ENCODE measurements at places on chromosomes 1 and 21.

- no peak for DNase-seq
Measured at GRCh38 chr1:16298653-16299052, 53.6 kb downstream of the FBXO42 start.

DNA sequence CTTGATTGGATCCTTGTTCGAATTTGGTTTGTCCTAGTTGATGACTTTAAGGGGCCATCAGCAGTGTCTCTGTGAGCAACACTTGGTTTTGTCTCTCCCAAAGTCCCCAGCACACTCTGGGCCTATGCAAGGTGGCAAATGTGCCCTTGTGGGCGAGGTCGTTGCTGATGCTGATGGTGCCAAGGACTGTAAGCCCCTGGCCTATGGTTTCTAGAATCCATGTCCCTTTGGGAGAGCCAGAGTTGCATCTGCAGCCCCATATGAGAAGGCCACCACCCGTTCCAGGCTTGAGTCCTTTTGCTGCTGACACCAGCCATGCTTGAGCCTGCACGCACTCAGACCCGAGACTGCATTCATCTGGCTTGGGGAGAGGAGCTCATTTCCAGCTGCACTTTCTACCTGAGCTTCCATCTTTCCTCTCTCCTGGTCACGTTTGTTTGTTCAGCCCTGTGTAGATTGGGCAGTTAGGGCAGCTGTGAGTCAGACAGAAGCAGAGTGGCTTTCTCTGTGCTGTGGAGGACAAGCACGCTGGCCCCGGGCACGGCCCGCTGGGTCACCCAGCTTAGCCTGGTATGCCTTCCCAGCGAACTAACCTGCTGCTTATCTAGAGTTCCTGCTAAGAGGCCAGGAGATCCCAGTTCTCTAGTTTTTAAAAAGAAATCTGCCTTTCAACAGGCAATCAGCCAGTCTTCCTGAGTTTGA lies 52.1 kb upstream of the CSF3R start:
- DNase-seq, result no peak

DNA sequence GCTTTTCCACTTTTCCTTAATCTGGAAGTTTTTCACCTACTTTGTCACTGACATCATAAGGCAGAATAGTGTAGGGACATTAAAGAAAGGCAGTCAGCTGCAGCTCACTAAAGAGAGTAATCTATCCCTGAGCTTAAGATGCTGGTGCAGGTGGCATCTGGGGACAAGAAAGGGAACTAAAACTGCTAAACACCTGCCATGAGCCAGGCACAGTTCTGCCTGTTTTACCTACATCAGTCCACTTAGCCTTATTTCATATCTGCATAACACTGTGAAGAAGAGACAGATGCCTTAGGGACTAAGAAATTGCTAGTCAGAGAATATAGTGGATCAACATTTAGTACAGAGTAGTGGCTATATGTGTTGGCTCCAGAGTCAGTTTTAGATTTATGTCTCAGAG lies 88.1 kb downstream of the GPATCH2 start:
- no peak for DNase-seq

DNA sequence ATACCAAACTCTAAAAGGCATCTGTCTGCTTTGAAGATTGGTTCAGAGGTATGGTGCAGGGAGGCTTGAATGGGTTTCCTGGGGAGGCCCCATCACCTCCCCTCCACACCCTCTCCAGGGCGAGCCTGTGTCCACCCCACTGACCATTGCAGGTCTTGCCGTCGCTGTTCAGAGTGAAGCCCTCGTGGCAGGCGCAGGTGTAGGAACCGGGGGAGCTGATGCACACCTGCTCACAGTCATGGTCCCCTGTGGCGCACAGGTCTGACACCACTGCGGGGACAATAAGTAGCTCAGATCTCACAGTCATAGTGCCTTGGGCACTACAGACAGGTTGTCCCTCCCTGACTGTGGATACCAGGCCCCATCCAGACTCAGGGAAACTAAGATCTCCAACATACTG lies 6.7 kb downstream of the MATN1 start:
- no peak for DNase-seq

DNA sequence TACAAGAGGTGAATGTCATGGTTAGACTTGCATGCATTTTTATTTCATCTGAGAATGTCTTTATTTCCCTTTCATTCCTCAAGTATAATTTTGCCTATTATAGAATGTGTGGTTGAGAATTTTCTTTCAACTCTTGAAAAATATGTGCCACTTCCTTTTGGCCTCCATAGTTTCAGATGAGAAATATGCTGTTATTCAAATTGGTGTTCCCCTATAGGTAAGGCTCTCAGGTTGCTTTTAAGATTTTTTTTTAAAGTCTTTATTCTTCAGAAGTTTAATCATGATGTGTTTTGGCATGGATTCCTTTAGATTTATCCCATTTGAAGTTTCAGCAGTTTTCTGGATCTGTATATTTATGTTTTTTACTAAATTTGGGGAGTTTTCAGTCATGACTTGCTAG lies 2.1 kb downstream of the MROH7 start:
- no peak for DNase-seq

DNA sequence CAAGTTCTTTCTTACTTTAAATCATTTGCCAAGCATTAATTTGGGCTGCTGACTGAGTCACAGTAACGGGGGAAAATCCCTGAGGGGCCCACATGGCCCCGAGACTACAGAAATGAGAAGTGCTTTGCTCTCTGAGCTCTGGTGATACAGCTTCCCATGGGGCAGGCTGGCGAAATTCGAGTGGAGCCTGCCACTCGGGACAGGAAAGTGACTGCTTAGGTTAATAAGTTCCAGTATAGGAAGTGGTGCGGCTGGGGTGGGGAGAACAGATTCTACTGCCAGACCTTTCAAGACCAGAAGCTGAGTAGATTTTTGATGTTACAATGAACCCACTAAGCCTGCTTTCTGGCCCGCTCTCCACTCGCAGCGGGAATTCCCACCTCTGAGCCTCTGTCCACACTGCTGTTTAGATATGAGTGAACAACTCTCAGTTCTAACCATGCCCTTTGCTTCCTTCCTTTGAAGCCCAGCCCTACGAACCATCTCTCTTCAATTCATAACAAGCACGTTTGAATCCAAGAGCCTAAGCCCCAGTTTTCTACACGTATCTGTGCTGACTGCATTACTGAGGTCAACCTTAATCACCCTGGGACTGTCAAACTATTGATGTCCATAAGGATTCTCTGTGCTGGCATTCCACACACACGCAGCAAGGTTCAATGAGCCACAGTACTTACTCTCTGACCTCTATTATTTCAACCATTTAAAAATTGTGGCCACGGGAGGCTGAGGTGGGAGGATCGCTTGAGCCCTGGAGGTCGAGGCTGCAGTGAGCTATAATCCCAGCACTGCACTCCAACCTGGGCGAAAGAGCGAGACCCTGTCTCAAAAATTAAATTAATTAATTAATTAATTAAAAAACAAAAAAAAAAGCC lies 9.6 kb downstream of the ZBTB17 start:
- DNase-seq, result peak; percentile 86

Data from stimulated activated CD8-positive, alpha-beta memory T cell treated with anti-CD3 and anti-CD28 coated beads, Interleukin-7, amount 100 ng/mL, for 48 hours (primary cell).